NCI-H2171 treated with DMSO at 0.1 percent for 48 hours (cell line): ENCODE measurements at places on chromosomes 2 and 18.

GRCh38 chr2:235047171-235048160 lies 95.6 kb downstream of the SH3BP4 start:
- no peak for DNase-seq

GRCh38 chr2:136986605-136987221 lies 221.4 kb downstream of the THSD7B start:
- DNase-seq = no peak

- DNase-seq = no peak
These were observed 125.6 kb upstream of the PKDCC start for GRCh38 chr2:41922177-41922576.

DNA sequence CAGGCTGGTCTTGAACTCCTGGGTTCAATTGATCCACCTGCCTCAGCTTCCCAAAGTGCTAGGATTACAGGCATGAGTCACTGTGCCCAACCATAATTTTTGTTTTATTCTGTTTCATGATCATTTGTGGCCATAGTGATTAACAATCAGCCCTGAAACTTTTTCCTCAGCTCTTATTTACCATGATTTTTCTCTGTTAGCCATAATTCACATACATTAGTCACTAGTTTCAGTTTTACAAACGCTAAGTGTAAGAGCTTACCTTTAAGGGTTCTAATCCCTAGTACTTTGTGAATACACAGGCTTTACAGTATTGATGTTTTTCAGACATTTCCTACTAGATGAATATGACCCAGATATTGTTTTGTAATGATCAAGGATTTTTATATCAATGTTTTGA lies 216.1 kb downstream of the DPP4 start:
- no peak for DNase-seq

GRCh38 chr18:70384181-70384790 lies 95.4 kb downstream of the SOCS6 start:
- no peak for DNase-seq

GRCh38 chr2:8107621-8108378 lies 574.1 kb upstream of the ID2 start:
- DNase-seq = no peak

- no peak for DNase-seq
These were observed 13.6 kb downstream of the FHOD3 start for GRCh38 chr18:36311026-36311570.

DNA sequence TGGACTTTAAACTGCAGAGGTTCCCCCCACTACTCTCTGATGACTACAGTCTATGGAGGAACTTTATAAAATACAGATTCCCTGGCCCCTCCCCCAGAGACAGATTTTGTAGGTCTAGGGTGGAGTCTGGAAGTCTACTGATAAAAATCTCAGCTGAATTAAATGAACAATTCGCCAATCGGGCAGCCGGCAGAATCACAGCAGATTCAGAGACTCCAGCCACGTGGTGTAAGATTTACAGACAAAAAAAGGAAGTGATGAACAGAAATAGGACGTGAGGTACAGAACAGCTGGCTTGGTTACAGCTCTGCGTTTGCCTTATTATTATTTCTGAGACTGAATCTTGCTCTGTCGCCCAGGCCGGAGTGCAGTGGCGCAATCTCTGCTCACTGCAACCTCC lies 21.4 kb upstream of the MTA3 start:
- no peak for DNase-seq

DNA sequence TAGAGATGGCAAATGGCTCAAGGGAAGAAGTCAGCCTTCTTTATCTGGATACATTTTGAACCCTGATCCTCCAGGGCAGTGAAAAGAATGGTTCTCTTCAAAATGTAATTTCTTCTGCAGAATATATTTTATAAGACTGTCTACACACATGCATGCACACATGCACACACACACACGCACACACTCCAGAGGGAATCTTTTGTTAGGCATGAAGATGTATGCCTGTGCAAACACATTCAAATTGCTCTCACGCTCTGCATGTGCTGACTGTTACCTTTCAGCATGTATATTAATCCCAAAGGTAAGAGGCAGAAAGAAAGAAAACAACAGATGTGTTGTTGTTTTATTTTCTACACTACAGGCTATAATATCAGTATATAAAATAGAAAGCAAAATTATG lies 43.2 kb downstream of the SLC5A7 start:
- peak; percentile 17 for DNase-seq

- peak; percentile 86 for DNase-seq
These were observed 76.0 kb downstream of the TGIF1 start for GRCh38 chr18:3525870-3526420.

- peak; percentile 59 for DNase-seq
These were observed 65.9 kb upstream of the SH3RF3 start for GRCh38 chr2:109062859-109063700.

DNA sequence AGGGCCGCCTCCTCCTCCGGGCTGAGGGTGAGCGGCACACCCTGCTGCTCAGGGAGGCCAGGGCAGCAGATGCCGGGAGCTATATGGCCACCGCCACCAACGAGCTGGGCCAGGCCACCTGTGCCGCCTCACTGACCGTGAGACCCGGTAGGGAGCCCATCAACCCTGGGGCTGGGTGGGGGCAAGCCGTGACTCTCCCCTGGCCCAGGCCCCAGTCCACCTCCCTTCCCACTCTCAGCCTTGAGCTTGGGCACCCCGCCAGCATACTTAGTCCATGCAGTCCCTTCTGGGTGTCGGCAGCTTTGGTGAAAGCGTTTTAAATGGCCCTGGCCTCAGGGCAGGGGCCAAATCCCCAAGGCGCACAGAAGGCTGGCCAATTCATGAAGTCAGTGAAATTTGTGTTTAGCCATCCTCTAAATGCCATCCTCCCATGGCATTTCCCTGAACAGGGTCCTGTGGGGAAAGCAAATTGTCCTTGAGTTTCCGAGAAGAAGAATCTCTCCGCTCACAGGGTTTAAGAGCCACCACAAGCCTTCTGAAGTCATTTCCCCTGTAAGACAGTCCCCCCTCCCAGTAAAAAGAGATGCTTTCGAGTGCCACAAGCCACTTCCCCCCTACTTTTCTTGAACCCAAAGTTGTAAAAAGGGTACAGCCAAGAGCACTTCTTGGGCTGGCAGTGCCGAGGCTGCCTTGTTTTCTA lies 17.2 kb downstream of the SPEG start:
- DNase-seq = no peak

DNA sequence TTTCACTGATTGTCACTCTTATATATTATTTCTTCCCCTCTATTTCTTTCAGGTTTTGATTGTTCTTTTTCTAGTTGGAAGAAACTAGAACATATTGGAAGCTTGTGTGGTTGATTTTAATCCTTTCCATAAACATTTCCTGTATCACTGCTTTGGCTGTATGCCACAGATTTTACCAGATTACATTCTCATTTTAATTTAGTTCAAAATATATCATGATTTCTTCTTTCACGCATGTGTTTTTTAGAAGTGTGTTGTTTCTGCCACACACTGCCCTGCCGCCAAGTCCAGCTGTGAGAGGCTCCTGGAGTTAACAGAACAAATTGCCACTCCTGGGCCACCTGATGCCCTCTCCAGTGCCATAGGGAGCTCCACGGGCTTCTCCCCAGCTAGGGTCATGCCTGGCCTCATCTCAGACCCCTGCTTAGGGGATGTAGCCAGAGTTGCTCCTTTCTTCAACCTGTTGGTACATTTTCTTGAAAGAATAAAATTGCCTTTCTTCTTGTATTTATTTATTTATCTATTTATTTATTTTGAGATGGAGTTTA lies 206.2 kb upstream of the COPS8 start:
- no peak for DNase-seq

DNA sequence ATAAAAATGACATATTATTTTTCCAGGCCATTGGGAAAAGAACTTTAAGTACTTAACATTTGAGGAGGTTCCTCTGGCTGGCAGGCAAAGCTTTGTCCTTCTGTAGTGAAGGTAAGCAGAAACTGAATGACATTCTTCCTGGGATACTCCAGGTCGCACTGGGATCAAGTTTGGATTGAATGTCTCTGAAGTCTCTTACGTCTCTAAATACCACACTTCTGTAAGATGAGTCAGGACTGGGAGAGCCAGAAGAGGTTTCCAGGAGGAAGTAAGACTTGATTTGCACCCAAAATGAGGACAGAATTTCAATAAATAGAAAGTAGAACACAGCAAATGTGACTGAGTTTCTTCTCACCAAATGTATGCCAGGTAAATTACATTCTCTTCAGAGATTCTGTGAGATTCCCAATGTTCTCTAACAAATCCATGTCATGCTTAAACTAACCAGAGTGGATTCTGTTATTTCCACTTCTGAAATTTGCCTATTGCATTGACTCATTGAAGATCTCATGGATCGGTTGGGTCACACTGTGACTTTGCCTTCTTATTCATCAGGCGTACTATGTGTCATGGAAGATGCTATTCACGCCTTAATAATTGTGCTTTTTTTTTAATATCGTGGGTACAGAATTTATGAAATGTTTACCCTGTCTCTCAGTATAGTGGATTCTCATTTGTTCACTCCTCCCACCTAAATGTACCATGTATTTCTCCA lies 25.5 kb upstream of the VIT start:
- no peak for DNase-seq

GRCh38 chr2:222672068-222672401 lies 577 bp downstream of the MOGAT1 start:
- no peak for DNase-seq

GRCh38 chr2:151544449-151544848 lies 134.7 kb downstream of the RIF1 start:
- DNase-seq = no peak

GRCh38 chr2:12766421-12766879 lies 49.7 kb downstream of the TRIB2 start:
- no peak for DNase-seq
